Nephron progenitor cell (in vitro differentiated cells): ENCODE measurements at places on chromosomes 11 and 22.
A peak's percentile ranks its signal among the peaks of the same experiment; 100 is the strongest.

- DNase-seq, result no peak
Measured at GRCh38 chr11:95699631-95700470, 89.7 kb downstream of the FAM76B start.

DNA sequence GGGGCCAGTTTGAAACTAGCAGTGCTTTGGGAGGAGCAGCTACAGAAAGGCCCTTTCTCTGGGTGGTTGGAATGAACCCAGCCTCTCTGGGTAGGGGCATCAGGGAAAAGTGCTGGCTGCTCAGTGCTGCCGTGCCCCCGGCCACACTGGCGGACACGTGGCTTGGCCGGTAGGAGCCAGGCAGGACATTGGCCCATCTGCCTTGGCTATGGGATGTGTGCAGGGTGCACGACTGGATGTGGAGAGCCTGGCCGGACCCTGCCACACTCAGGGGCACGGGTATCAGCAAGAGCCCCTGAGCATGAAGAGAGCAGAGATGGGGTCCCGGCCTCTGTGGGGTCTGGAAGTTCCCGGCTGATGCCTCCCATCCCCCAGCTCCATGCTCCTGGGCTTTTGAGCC, 46.6 kb downstream of the TPCN2 start:
- no peak for DNase-seq

- peak; percentile 85 for DNase-seq
Measured at GRCh38 chr11:72831521-72832300, 17.5 kb downstream of the ATG16L2 start.

DNA sequence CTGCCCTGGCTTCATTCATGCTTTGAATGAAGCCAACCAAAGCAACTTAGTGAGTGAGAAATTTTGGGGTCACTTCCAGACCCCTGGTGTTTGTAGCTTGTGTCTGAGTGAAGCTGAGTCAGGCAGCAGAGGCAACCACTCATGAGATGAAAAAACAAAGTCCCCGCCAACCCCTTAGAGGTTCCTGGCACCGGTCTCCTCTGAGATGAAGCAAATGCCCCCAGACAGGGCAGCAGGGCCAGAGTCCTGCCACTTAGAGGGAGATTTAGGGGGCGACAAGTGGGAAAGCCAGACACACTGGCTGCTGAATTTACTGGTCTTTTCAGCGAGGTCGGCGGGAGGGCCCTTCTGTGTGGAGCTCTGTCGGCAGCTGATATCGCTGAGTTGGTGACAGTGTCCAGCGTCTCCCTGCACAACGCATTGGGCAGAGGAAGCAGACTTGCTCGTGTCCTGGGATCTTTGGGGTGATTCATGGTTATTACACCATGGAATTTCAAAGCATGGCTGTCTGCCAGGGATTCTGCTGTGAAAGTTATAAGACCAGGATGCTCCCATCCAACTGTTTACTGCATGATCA, 482.6 kb downstream of the MIAT start:
- no peak for DNase-seq

DNA sequence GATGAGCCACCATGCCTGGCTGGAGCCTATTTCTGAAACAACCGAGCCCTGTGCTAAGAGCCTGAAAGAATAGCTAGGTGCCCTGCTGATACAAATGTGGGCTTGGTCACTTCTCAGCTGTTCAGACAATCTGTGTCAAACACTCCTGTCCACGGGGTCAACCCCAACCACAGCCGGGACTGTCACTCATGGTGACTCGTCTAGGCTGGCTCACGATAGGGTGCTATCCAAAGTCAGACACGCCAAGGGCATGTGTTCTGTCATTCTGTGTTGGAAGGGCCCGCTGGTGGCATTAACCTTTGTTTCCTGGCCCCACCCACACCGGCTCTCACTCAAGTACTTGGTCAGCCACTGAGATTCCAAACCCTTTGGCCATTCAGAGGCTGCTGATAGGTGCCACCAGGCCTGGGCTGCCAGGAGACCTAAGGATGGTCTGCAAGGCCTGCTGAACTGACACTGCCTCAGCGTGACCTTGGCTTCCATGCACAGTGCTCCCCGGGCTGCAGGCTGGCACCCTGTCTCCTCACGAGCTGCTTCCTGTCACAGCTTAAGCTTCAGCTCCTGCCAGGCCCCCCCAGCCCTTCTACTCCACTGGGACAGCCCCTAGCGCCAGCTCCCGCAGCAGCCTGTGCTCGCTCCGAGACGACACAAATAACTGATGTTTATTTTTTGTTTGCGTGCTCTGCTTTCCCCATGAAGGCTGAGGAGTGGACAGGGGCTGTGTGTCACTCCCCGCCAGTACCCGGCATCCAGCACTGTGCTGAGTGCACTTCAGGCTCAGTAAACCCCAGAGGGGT, 14.2 kb upstream of the CDC42BPG start:
- no peak for DNase-seq

DNA sequence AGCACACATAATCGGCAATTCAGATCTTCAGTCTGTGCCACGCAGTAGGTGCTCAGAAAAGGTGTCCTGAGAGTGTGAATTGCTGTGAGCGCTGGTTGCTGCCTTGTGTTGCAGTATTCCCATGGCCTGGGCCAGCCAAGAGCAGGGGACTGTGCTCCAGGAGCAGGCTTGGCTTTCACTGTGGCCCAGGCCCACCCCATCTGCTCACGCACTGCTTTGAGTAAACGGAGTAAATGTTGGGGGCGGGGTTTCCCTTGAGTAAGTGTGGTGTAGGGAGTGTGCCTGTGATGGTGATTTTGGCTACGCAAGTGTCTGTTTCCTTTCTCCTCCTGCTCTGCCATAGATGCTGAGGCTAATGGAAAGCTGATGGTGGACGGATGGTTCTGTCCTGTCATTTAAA, 2.3 kb downstream of the CTTN start:
- DNase-seq, result no peak

DNA sequence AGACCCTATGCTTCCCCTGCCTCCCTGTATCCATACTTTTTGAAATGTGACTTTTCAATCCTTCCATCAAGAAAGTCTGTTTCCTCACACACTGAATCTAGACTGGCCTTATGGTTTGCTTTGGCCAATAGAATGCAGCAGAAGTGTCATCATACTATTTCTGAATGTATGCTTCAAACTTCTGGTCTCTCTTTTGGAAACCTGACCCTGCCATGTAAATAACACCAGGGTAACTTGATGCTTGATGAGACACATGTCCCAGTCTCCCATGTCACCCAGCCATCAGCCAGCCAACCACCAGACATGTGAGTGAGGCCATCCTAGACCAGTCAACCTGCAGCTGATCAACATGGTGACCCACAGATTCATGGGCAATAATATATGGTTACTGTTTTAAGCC, 29.7 kb upstream of the CAVIN3 start:
- no peak for DNase-seq

DNA sequence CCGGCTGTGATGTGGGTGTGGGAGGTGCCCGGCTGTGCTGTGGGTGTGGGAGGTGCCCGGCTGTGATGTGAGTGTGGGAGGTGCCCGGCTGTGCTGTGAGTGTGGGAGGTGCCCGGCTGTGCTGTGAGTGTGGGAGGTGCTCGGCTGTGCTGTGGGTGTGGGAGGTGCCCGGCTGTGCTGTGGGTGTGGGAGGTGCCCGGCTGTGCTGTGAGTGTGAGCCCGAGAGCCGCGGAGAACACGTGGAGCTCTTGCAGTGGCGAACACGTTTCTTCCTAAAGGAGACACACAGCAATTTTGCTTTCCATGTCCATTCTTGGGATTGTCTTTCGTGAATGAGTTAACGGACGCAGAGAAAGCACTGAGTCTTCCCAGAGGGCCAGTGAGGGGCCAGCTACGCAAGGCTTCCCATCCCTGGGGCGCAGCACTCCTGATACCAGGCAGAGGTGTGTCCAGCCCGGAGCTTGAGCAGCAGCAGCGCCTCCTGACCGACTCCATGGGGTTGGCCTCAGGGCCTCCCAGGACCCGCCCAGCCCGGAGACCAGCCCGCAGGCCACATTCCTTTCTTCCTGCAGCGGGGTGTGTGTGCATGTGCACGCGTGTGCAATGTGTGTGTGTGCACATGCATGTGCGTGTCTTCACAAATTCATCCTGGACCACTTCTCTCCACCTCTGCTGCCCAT, 245.0 kb upstream of the B3GAT1 start:
- DNase-seq, result no peak

GRCh38 chr22:37634417-37634924, 5.0 kb upstream of the SH3BP1 start:
- DNase-seq, result peak; percentile 22

- DNase-seq, result no peak
Measured at GRCh38 chr11:11782532-11783110, 59.2 kb upstream of the USP47 start.

- DNase-seq, result no peak
Measured at GRCh38 chr22:29309332-29310064, 3.0 kb downstream of the GAS2L1 start.

DNA sequence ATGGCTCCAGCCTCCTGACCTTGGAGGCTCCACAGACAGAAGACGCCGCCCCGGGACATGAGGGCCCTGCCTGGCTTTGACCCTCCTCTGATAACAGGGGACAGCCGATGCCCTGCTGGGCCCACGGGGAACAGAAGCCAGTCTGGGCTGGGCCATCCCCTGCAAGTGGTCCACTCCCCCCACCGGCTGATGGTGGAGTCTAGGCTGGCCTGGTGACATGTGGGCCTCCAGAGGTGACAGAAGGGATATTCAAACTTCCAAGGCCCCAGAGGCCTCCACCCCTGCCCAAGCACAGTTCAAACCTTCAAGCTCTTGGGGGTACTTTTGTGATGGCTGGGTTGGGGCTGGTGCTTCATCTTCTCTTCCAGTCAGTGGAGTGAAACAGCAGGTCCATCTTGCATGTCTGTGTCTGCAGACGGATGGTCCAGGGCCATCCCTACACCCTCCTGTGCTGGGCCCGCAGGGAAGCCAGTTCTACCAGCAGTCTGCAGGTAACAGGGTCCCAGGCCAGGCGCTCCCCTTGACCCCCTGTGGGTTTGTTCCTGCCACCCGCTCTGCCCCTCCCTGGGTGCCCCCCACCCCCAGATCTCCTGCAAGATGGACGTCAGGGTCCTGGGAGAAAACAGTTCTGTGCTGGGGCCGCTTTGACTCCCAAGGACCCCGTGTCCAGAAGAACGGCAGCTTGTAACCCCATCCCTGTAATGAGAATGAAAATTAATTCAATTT, 929.9 kb downstream of the BRD1 start:
- DNase-seq, result no peak

DNA sequence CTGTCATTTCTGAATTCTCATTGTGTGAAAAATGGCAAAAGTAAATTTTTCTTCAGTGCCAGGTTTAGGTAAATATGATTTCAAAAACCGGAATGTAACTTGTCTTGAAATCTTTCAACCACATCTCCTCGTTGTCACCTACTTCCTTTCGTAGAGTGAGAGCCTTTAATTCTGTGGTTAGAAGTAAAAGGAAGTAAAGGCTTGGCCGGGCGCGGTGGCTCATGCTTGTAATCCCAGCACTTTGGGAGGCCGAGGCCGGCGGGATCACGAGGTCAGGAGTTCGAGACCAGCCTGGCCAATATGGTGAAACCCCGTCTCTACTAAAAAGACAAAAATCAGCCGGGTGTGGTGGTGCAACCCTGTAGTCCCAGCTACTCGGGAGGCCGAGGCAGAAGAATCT, 29.8 kb downstream of the SGSM3 start:
- no peak for DNase-seq

- DNase-seq, result no peak
Measured at GRCh38 chr11:68473693-68474092, 13.1 kb downstream of the PPP6R3 start.

DNA sequence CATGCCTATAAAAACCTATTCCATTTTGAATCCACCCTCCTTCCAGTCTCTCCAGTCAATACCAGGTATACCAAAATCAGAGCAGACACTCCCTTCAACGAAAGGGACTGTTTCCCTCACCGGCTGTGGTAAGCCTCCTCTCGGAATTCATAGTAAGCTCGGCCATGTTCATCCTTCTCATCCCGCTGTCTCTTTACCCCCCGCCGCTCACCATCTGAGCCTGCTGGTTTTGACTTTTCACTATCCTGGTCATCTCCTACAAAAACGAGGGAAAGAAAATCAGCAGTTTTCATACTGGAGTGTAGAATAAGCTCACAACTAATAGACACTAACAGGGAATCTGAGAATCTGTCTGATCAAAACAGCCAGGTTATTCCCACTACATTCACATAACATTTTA, 3.1 kb downstream of the HNRNPUL2 start:
- no peak for DNase-seq

DNA sequence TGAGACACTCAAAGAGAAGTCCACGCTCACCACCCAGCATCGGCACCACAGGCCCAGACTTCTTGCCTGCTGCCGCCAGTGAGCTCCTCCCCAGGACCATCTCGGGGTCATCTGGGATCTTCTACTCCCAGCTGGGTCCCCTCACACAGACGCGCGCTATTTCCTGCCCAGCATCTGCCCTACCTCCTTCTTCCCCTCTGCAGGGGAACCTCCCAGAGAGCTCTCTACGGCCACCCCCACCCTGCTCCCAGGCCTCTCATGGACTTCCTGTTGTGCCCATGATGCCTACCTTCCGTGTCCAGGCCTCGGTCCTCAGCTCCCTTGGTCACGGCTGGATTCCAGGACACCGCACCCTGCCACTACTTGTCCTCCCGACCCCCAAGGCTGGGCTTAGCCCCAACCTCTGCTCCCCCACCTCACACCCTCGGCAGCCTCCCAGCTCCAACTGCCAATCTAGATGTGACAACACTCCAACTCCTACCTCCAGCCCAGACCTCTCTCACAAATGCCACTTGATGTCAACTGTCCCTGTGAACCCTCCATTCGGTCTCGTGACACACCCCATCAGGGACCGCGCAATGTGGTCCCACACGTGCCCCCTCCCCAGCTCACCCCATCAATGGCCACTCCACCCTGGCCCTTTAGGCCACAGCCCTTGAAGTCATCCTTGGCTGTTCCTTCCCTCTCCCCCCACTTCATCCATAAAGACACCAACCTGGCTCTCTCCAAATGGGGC, 45.3 kb downstream of the SGSM3 start:
- DNase-seq, result no peak

DNA sequence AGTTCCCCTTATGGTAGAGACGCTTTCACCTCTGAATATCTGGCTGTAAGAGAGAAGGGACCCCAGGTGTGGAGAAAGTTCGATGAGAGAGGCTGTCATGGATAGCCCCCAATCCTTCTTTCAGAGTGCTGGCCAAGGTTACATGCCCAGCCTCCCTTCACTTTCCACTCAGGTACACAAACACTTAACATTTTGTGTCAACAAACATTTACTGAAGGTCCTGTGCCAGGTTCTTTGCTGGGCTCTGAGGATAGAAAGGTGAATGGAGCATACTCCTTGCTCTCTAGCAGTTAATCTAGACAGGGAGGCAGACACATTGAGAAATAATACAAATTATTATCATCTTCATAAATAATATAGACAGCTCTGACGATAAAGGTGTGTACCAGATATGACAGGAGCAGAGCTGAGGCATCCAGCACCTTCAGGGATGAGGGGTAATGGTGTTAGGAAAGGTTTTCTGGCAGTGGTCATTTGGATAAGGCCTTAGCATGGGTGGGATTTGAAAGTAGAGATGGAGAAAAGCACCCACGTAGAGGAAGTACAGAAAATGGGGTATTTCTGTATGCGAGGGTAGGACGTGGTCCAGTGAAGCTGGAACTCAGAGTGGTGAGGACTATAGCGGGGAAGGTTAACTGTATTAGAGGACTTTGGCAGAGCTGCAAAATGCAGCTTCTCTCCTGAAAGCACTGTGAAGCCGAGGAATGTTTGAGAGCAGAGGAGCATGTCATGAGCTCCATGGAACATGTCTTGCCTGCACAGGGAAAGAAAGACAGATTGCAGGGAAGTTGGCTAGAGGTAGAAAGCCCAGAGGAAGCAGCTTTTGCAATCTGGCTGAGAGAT, 19.6 kb downstream of the PPFIBP2 start:
- DNase-seq, result no peak

GRCh38 chr11:130000552-130001176, 2.0 kb downstream of the PRDM10 start:
- DNase-seq, result no peak

GRCh38 chr11:68010090-68011041, at the start of gene ALDH3B1:
ALDH3B1 (plus strand) TSS chr11:68010327; CDS start chr11:68015298, 4,971 bp downstream.
- peak; percentile 48 for DNase-seq
